Non-pigmented ciliary epithelial cell (primary cell): ENCODE measurements at places on chromosomes 7 and 10.

- no peak for DNase-seq
These were observed 26.9 kb upstream of the DNAJC1 start for GRCh38 chr10:22030421-22030820.

GRCh38 chr7:139591550-139592195 is 68.2 kb downstream of the CLEC2L start:
- DNase-seq, result no peak

- DNase-seq, result no peak
These were observed 174.2 kb upstream of the PHF14 start for GRCh38 chr7:10799475-10799874.

GRCh38 chr7:95180-95862 is 97.0 kb upstream of the FAM20C start:
- DNase-seq, result no peak

DNA sequence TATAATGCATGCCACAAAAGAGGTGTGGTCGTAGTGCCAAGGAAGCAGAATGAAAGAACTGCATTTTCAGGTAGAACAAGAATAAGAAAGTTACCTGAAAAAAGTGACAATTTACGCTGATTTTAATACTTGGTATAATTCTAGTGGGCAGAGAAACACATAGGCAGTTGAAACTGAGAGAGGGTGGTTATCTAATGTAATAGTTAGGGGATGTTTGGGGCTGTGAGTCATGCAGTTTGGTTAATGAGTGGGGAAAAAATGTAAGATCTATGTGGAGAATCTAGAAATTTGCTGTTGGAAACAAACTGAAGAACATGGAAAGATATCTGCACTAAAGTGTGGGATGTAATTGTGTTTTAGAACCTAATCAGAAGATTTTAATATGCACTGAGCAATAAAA is 33.7 kb downstream of the ZNF37A start:
- no peak for DNase-seq

GRCh38 chr7:111400088-111400487 is 162.2 kb downstream of the IMMP2L start:
- no peak for DNase-seq

GRCh38 chr10:110848106-110848505 is 23.6 kb upstream of the PDCD4 start:
- DNase-seq, result no peak
